ENCODE measurements at places on chromosomes 12 and 14.

- no peak for DNase-seq
These were observed 21.5 kb downstream of the FAM222A start for GRCh38 chr12:109735051-109735521.

GRCh38 chr14:76810525-76810924 is 2.2 kb downstream of the ANGEL1 start:
- DNase-seq, result no peak

GRCh38 chr12:110600254-110600653 is 13.7 kb upstream of the TCTN1 start:
- peak; percentile 35 for DNase-seq

DNA sequence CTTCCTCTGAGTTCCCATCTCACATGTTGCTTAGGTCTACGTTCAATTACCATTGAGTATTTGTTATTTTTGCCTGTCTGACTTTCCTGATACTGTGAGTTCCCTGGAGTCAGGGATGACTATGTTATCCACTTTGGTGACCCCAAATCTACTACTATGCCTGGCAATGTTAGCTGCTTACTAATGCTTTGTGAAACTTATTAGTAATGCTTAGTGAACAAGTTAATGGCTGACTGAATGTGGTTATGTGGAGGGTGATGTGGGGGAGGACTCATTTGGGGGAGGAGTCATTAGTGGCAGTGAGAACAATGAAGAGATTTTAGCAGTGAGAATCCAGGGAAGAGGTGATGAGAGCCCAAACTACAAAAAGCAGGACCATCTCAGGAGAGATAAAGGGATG is 121.6 kb downstream of the KTN1 start:
- no peak for DNase-seq

DNA sequence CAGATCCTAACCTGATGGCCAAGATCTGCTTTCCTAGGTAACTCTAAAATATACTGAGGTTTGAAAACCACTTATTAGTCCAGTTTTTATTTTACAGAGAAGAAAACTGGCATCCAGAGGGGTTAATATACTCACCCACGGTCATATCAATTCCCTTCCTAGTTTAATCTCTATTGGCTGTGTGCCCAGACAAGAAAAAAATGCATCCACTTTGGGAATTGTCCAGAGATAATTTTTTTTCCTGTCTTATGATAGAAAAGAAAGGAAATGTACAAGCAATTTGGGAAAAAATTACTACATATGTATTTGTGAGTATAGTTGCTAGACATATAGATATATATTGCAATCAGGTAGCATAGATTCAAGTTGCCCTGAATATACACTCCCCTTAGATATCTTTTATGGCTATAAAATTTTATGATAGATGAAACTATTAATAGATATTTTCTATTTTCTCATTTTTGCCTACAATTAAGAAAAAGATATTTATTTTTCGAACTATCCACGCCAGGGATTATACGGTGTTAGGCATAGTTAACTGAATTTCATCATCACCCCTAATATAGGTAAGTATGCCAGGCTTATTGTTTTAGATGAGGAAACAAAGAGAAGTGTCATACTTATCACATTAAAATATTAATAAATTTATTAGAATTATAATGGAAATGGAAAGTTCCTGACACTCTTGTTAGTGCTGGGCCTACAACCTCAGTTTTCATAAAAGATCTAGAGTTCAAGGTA is 100.5 kb upstream of the SLC38A2 start:
- no peak for DNase-seq

DNA sequence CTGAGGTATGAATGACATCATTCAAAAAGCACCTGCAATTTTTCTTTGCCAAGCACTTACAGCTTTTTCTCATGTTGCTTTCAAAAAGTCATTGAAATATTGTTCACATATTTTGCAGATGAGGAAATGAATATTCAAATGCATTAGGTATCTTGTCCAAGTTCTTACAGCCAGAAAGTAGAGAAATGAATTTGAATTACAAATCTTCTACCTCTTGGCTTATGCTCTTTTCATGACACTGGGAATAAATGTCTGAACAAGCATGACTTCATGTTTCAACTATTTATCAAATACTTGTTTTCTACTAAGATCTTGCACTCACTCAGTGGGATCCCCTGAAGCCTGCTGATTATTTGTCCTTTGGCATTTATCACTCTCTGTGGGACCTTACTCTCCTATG is 267.2 kb upstream of the BTG1 start:
- DNase-seq, result no peak

GRCh38 chr12:78951803-78952551 is 87.4 kb downstream of the SYT1 start:
- no peak for DNase-seq

- DNase-seq, result no peak
These were observed 88.3 kb downstream of the STON2 start for GRCh38 chr14:81311778-81312177.

DNA sequence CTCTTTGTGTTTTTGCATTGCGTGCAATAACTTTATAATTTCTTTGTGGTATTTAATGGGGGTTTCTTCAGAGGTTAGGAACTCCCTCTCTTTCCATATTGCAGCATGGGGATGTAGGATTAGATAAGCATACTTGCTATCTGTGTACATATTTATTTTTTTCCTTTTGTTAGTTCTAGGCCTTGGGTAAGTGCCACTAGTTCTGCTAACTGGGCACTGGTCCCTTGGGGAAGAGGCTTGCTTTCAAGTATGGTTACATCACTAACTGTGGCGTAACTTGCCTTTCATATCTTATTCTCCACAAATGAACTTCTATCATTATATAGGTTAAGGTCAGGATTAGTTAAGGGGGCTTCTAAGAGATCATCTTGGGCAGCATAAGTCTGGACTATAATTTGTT is 31.5 kb upstream of the SLCO1B3 start:
- DNase-seq, result no peak

- DNase-seq, result no peak
These were observed 7.6 kb upstream of the CCDC184 start for GRCh38 chr12:48175613-48176416.

DNA sequence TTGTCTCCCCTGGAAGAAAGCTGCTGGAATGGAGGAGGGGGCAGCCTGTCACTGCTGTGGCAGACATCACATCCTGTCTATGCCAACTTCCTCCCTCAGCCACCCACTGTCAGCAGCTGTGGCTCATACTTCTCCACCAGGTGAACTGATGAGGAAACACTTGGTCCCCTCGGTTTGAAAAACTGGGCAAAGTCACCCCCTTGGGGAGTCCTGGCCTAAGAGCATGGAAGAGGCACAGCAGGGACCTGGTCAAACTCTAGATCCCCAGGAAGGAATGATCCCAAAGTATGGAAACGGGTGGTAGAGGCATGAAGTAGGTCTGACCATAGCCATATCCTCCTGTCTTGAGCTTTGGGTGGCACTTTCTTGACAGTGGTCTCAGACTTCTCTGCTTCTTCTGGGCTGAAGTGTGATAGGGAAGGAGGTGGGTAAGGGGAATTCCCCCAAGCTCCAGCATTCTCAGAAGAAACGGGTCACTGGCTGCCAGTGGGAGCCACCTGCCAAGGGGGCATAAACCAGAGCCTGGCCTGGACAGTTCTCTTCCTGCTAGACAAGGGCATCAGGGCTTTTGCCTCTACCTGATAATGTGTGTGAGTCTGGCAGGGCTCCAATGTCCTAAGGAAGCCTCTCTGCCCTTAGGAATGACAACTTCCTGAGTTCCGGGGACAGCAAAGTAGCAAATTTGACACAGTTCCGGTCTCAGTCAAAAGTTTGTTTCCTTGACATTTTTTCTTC is 36.0 kb downstream of the FMNL3 start:
- DNase-seq, result peak; percentile 62

DNA sequence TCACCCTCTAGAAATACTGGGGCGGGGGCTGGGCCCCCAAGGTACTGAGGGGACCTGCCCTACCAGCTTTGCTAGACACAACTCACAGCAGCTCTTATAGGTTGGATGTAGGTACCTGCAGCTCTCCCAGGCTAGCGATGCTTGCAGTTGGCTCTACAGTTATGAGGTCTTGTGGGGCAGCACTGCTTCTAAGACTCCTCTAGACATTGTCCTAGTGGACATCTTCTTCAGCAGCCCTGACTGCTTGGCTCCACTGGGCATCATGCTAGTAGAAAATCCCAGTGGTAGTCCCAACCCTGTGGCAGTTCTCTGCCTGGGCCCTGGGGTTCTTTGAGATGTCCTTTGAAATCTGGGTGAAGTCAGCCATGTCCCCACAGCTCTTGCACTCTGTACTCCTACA is 419.3 kb upstream of the SEL1L start:
- no peak for DNase-seq

- DNase-seq, result no peak
These were observed 18.9 kb downstream of the C2CD5 start for GRCh38 chr12:22525426-22525825.

- peak; percentile 54 for DNase-seq
These were observed 16.1 kb downstream of the BIN2 start for GRCh38 chr12:51307655-51308593.

- peak; percentile 39 for DNase-seq
These were observed 24.9 kb upstream of the C12orf76 start for GRCh38 chr12:110073049-110073831.

DNA sequence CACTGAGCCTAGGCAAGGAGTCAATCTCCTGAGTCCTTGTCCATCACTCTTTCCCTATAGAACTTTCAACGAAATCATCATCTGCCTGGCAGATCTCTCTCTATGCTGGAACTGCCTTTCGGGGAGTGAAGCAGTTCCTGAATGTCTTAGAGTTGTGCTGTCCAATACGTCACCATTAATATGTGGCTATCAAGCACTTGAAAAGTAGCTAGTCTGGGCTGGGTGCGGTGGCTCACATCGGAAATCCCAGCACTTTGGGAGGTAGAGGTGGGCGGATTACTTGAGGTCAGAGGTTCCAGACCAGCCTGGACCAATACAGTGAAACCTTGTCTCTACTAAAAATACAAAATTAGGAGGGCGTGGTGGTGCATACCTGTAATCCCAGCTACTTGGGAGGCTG is 35.1 kb downstream of the NRDE2 start:
- peak; percentile 23 for DNase-seq

DNA sequence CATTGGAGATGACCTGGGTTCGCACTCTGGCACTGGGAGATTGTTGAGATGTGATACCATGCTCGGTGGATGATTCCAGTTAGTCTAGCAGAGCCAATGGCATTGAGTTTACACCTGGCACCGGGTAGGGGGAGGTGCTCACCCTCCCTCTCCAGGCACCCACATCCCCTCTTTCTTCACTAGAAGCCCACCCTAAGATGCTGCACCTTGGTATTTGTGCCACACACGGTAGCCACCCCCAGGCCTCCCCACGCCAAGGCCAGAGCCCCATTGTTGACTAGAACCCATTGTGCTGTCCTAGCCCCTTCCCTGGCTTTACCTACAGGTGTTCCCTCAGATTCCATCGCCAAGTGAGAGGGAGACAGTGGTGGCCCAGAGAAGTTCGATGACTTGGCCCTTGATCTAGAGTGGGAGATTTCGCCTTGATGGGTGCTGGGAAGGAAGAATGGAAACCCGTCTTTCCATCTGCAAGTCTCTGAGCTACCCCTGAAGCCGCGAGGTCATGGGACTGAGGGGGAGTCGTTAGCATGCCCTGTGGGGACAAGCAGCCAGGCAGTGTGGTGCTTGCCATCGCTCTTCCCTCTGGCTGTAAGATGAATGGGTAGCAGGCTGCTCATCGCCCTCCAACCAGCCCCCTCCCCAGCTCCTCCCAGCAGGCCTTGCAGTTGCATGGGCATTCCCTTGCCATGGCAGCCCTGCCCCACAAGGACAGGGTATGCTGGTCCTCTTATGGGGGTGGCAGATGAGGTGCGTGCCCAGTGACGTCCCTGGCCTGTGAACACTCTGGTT is 8.7 kb downstream of the CCND2 start:
- DNase-seq, result no peak

GRCh38 chr12:25812295-25812694 is 146.2 kb upstream of the RASSF8 start:
- DNase-seq, result no peak

GRCh38 chr12:19885093-19885812 is 446.0 kb downstream of the AEBP2 start:
- DNase-seq, result no peak

DNA sequence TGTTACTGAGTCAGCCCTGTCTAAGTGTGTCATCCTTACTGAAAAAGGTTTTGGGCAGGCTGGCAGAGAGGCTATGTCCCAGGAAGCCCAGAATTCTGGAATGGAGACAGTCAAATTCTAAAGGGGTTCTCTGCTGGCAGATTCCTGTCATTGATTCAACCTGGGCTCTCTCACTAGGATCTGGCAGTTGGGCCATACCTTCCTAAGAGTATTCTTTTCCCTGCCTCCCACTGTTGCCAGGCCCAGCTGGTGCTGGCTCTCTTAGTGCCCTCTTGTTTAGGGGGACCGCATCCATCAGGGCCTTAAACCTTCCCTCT is 85.0 kb upstream of the EGLN3 start:
- no peak for DNase-seq

GRCh38 chr12:94689002-94689645 is 38.8 kb upstream of the TMCC3 start:
- DNase-seq, result peak; percentile 80

GRCh38 chr12:96083020-96083719 is 47.8 kb upstream of the LTA4H start:
- no peak for DNase-seq

- DNase-seq, result no peak
These were observed 38.4 kb upstream of the MANSC4 start for GRCh38 chr12:27818401-27818918.

- DNase-seq, result no peak
These were observed 240.3 kb upstream of the PLEKHG7 start for GRCh38 chr12:92462527-92462926.

DNA sequence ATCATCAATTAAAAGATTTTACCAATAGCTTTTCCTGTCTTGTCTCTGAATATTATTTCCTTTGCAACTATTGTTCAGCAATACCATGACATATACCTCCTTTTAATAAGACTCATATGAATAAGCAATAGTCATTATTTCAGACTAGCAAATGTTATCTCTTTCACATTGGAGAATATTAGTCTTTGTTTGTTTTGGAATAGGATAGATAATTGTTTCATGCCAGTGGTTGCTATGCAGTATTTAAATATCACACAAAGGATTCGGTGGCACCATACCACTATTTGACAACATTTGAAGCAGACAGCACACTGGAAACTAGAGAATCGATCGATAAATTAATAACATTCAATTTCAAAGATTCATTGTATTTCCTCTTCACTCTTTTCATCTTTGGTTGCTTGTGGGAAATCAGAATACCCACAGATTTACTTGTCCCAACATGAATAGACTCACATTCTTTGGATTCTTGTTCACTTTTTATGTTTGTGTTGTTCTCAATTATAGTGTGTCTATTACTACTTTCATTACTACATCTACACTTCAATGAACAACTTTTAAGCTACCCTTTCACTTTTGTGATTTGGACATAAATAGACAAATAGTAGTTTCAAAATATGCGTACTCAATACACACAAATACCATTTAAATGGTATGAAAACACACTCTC is 42.7 kb upstream of the TBPL2 start:
- DNase-seq, result no peak

- DNase-seq, result no peak
These were observed 9.8 kb downstream of the NKX2-1 start for GRCh38 chr14:36510078-36510799.

DNA sequence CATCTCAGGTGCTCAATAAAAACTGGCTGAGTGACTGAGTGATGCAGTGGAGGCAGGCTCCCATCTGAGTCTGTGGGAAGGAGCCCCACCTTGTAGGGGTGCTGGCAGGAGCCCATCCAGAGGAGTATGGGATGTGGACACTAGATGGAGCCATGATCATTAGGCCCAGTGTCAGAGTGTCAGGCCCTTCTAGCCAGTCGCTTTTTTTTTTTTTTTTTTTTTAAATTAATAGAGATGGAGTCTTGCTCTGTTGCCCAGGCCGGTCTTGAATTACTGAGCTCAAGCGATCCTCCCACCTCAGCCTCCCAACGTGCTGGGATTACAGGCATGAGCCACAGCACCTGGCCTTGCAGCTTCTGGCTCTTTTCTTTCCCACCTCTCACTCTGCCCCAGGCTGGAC is 11.5 kb downstream of the RITA1 start:
- peak; percentile 86 for DNase-seq

Measured in suppressor macrophage (primary cell).